T follicular helper cell (primary cell): ENCODE measurements at places on chromosomes 2 and 18.

DNA sequence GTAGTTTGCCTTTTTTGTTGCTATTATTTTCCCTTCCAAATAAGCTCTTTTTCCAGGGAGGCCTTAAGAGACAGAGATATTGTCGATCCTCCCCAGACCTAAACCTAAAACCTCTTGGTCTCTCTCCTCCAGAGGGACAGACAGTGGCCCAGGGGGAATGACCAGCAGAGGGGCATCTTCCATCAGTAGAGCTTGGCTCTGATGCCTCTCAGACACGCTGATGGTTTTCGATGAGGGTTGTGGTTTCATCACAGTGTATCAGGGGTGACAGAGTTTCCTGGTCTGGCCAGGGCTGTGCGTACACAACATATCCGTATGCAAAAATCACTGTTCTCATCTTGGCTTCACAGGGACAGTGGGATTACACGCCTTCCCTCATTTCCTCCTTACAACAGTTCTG is 68.6 kb downstream of the GATA6 start:
- no peak for DNase-seq

- DNase-seq = no peak
Measured at GRCh38 chr2:239395524-239395923, 5.3 kb downstream of the HDAC4 start.

DNA sequence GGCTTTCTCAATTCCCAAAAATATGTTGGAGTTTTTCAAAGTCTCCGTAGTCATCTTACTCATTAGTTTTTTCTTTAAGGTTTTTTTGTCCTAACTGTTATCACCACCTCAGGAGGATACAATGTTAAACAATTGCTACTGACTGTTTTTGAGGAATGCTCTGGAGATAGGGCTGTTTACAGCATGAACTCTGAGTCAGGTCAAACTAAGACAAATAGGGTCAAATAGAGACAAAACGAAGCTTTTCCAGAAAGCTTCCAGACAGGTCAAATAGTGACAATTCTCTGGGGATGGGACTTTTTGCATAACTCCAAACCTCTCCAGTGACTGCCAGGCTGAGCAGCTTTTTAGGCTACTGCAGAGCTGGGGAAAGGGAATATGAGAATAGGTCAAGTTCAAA is 15.2 kb upstream of the DIPK1C start:
- DNase-seq = no peak

DNA sequence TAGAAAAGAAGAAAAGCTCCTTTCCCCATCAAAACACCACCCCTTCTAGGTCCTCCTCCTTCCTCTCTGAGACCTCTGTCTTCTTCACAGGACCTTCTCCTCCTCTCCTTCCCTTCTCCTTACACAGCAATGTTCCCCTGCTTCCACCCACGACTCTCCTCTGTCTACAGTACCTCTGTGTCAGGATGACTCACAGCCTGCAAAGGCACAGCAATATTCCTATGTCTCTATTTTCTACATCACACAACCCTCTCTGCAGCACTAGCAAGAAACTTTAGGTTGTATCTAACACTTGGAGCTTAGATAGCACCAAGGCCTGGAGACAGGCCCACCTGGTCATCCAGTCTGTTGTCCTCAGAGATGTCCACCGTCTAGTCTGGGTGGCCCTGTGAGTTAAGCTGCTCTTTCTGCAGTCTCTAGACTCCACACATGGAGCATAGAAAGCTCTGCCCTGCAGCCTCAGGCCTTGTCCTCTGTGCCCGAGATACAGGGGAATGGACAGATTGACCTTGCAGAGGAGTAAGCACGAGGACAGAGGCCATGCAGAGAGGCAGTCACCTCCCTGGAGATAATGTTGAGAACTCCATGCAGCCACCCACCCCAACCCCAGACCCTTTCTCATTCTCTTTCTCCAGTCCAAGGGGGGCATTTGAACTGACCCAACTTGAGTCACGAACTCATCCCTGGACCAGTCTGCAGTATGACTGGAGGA is 212.0 kb downstream of the TNS1 start:
- no peak for DNase-seq

- DNase-seq = no peak
Measured at GRCh38 chr2:14232217-14232616, 400.3 kb upstream of the LRATD1 start.

- DNase-seq = no peak
Measured at GRCh38 chr18:31424383-31424988, 23.1 kb upstream of the DSG3 start.

- DNase-seq = no peak
Measured at GRCh38 chr18:43635397-43635796, 358.1 kb upstream of the SYT4 start.

GRCh38 chr2:42493468-42494354 is at the start of gene KCNG3:
Gene KCNG3 (minus strand): TSS chr2:42493982. CDS start chr2:42493501, 481 bp downstream.
- DNase-seq = peak; percentile 40

- DNase-seq = no peak
Measured at GRCh38 chr2:36059691-36060090, 295.9 kb upstream of the CRIM1 start.

GRCh38 chr18:76361219-76361618 is 133.8 kb downstream of the ZNF516 start:
- no peak for DNase-seq

GRCh38 chr18:8942021-8942908 is 160.2 kb upstream of the NDUFV2 start:
- DNase-seq = no peak

DNA sequence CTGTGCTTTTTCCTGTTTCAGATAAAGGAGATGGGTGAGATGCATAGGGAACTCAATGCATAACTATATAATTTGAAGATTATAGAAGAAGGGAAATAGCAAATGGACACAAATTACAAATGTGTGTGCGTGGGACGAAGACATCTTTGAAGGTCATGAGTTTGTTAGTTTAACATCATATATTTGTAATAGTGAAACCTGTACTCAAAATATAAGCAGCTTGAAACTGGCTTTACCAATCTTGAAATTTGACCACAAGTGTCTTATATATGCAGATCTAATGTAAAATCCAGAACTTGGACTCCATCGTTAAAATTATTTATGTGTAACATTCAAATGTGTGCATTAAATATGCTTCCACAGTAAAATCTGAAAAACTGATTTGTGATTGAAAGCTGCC is 16.4 kb upstream of the MSH2 start:
- DNase-seq = no peak

- no peak for DNase-seq
Measured at GRCh38 chr2:33023728-33024500, 77.2 kb downstream of the LTBP1 start.

GRCh38 chr2:120821446-120822160 is 85.9 kb downstream of the GLI2 start:
- no peak for DNase-seq

DNA sequence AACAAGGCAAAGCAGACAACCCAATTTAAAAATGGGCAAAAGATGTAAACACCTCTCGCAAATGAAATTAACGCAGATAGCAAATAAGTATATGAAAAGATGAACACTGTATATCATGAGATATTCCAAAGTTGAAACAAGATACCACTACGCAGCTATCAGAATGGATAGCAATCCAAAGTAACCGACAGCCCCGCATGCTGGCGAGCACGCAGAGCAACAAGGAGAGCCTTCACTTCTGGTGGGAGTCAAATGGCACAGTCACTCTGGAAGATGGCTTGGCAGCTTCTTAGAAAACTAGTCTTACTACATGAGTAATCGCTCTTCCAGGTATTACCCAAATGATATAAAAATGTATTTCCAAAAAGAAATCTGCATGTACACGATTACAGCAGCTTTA is 1.4 kb downstream of the NDUFA10 start:
- DNase-seq = no peak

- no peak for DNase-seq
Measured at GRCh38 chr2:238422285-238422684, 4.4 kb upstream of the ASB1 start.

DNA sequence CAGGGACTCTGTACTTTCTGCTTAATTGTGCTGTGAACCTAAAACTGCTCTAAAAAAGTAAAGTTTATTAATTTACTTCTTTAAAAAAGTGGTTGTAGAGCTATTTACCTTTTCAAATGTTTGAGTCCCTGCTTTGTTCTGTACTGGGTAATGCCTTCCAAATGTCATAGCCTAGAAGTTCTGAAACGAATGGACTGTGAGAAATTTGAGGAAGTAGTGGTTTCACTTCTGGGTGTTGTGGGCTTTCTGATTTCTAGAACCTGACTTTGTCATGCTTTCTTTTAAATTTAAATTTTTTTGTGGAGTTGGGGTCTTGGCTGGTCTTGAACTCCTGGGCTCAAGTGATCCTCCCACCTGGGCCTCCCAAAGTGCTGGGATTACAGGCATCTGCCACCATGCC is 44.6 kb downstream of the SMAD4 start:
- no peak for DNase-seq

GRCh38 chr2:216792222-216793021 is 67.4 kb downstream of the TNP1 start:
- no peak for DNase-seq

GRCh38 chr18:11177382-11177781 is 28.0 kb upstream of the PIEZO2 start:
- DNase-seq = no peak

DNA sequence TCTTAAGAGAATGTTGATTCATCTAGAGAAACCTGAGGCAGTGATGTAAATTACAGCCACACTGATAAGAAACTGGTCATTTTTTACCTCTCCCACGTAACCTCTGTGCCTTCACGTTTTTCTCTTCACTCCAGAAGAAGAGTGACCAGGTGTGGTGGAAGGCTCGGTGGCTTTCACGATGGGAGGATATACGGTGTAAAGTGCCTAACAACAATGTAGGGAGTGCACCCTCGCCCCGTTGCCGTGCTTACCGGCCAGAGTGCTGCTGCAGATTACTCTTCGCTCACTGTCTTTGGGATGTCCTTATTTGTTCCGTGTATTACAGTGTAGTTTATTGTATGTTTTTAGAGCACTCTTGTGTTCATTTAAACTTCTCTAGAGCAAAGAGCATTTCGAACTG is 46.5 kb downstream of the NCK2 start:
- DNase-seq = no peak

- no peak for DNase-seq
Measured at GRCh38 chr2:170647741-170648436, 67.2 kb upstream of the SP5 start.

DNA sequence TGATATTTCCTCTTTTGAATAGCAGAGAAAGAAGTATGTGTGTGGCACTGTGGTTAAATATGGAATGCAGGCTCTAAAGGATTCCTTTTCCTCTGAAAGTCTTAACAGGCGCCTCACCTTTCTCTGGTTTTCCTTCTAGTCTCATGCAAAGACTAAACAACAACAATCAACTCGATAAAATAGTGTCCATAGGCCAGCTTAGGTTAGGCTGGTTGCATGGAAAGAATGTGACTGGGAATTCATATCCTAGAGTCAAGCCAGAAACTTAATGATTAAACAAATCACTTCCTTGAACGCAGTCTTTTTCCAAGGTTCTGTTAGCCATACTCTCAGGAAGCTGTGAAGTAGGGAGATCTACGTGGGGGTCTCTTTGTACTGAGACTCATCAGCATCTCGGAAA is 800.8 kb upstream of the ID2 start:
- DNase-seq = no peak

- no peak for DNase-seq
Measured at GRCh38 chr2:160813506-160813858, 319.9 kb upstream of the RBMS1 start.

DNA sequence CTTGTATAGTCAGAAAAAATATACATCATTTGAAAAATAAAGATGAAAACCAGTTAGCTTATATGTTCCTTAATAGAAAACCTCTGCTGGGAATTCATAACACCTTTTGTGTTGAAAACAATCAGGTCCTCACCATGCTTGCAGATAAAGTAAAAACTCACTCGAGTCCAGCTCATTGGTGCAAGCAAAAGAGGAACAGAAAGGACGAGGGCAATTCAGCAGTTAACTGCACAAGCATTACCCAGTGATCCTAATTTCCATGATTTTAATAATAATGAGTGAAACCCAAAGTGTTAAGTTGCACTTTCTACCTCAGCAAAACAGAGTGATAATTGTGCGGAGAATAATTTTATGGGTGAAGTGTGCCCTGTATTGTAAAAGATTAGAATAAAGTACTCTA is 839.9 kb downstream of the BCL11A start:
- DNase-seq = no peak

- no peak for DNase-seq
Measured at GRCh38 chr2:39902103-39902502, 123.0 kb upstream of the THUMPD2 start.

DNA sequence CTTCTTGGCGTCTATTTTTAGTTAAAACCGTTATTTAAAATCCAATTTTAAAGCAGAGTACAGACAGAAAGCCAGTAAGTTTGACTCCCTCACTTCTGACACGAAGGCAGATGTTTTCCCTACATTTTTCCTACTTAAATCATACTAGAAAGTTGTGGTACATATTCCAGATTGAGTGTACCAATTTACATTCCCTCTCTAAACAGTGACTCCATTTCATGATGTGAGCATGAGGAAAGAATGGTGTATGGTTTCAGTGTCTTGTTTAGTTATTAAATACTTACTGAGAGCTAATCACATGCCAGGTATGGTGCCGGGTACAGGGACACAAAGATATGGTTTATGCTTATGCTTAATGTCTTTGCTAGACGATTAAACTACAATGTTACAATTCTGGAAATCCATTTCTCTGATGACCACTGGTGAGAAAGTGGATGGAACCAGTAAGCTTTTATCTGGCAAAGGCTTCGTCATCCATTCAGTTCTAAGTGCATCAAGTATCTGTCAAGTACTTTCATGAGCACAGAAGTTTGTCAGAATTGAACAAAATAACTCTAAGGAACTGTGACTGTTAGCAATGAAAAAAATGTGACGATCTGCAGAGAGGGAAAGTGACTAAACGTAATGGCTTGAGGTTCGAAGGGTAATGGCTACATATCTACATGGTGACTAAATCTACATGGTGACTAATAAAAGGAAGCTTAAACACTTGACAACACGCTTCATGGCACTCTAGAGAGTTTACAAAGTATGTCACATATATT is 25.7 kb downstream of the MAP4K3 start:
- DNase-seq = no peak
